Effector memory CD8-positive, alpha-beta T cell (primary cell): ENCODE measurements at places on chromosomes 7 and 10.

GRCh38 chr7:20347680-20348079, 17.0 kb downstream of the ITGB8 start:
- DNase-seq, result no peak

GRCh38 chr10:77004917-77005564, 632.6 kb downstream of the KCNMA1 start:
- DNase-seq, result no peak

- peak; percentile 17 for DNase-seq
Measured at GRCh38 chr10:28332726-28333125, 29.9 kb upstream of the MPP7 start.

DNA sequence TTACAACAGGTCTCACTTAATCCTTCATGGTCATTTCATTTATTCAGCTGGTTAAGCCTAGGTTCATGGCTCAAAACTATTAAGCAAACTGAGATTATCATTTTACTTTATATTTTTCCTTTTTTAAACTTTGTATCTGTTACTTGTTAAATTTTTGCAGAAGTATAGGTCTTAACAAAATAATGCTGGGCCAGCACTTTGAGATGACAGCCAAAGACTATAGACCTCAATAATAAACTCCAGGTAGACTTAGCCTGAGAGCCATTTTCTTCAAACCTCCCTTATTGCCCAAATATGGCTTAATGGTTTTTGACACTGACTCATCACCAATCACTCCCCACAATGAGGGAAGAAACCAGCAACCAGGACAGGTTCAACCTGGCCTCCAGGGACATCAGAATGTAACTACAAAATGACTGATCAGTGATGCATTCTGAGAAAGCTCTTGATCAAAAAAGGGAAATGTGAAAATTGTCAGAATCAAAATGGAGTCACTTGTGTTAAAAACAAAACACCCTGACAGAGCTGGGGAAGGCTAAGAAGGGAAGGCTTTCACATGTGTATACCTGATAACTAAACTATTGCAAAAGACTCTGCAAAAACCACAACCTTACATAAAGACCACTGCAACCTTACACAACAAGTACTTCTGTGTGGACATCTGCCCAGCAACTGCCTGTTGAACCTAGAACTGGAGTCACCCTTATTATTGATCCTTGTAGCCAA, 2.1 kb upstream of the CCDC126 start:
- DNase-seq, result no peak

DNA sequence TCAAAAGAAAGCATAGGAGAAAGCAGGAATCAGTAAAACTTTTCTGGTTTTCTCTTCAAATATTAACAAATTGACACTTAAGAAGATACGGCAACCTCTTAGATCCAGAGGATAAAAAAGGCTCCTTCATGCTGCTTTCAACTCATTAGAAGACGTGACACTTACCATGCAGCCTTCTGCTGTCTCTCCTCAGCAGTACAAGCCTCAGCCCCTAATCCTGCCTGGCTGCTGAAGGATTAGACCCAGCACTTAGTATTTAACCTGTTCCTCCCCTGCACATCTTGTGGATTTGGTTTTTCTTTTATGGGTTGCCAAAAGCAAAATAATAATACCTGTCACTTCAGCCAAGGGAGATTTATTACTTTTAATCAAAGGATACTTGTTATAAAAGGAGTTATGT, 108.4 kb downstream of the LYZL1 start:
- DNase-seq, result no peak

- DNase-seq, result no peak
Measured at GRCh38 chr7:44486693-44487092, 3.8 kb downstream of the NUDCD3 start.

DNA sequence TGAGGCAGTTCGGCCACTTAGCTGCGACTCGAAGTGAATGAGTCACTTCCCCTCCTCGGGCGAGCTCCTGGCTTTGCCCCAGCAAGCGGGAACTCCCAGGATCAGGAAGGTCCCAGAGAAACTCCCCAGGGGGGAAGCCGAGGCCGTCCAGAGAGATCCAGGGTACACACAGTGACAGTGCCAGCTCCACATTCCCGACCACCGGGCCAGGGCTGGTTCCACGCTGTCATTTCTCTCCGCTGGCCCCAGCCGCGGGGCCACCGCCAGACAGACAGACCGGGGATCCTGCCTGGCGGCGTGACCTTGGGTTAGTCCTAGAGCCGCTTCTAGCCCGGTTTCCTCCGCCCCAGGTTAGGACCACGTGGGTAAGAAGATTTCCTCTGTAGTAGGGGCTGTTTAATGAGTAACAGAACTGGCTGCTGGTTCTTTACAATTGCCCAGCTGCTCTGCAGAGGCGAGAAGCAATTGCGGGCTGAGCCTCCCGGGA, 463 bp upstream of the UPP1 start:
- DNase-seq, result peak; percentile 86

GRCh38 chr7:96219378-96220130, 102.3 kb downstream of the SLC25A13 start:
- DNase-seq, result no peak

GRCh38 chr10:91010952-91011351, 90.1 kb upstream of the ANKRD1 start:
- no peak for DNase-seq

- DNase-seq, result no peak
Measured at GRCh38 chr7:80618096-80618495, 20.3 kb upstream of the CD36 start.
